AML-193 (cell line): ENCODE measurements at places on chromosomes 1 and 21.

GRCh38 chr1:158813164-158813563 lies 18.0 kb upstream of the MNDA start:
- peak; percentile 48 for DNase-seq

GRCh38 chr1:29944253-29944905 lies 708.1 kb downstream of the PTPRU start:
- DNase-seq, result no peak

DNA sequence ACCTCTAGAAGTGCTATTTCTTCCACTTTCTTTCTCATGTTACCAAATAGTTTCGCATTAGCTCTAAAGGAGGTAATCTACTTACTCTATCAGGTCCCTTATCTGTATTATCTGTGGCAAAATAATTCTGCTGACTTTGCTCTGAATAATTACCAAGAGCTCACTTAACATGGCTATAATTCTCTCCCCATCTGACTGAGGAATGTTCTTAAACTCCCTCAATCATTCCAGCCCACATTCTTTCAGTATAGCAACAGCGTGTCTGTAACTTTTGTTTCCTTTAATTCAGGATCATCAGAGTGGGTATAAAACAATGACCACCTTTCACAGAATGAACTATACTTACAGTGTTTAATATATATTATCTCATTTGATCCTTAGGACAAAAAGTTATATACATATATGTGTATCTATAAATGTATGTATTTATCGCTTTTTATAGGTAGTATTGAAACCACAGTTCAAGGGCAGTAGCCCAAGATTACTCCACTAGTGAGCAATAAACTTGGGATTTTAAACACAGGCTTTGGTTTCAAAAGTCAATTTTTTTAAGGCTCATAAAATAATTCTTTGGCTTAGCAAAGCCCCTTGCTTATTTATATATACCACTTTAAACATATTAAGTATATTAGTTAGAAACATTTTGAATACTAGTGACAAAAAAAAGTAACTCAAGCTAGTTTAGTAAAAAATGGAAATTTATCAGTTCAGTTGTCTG lies 36.1 kb upstream of the ST6GALNAC3 start:
- no peak for DNase-seq

DNA sequence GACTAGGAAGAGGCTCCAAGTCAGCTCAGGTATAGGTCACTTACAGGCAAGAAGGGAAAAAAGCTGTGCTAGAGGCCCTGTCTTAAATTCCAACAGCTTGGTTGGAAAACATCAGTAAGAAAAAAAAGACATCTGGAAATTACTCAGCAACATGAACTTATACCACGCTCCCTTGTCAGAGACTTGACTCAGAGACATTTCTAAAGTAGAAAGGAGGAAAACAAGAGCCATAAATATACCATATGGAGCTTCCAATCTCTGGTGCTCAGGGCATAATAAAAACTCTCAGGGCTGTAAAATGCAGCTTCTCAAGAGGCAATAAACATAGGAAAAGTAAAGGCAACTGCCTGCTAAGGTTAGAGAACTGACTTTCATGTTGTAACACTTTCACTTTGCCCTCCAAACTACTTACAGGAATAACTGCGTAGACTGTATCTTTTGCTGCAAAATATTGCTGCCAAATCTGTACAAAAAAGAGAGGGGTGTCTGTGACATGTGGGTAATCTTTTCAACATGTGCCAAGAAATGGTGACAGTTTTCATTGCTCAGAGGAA lies 14.7 kb downstream of the ATPAF1 start:
- DNase-seq, result no peak

DNA sequence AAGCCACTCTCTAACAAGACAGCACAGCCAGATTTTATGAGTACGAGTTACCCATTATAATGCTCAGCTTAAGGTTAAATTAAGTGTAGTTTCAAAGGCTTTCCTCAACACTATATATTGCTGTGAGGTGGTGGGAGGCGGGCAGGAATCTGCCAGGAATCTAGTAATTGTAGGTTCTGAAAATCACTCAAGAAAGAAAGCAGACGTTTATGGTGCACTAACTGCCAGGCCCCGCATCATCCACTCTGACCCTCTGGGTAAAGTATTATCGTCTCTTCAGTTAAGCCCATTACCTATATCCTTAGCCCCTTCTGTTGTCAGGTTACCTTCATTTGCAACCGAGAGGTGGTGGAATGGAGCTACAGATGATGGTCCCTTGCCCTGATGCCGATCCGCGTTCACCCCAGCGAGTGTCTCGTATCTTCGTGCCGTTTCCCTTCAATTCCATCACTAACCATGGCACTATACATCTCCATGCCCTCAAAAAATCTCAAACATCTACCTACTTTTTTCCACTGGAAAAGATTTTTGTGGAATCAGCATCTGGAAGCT lies 12.4 kb downstream of the HMGN1 start:
- no peak for DNase-seq

GRCh38 chr1:65525266-65526048 lies 105.0 kb downstream of the LEPR start:
- no peak for DNase-seq

- DNase-seq, result no peak
These were observed 25.2 kb downstream of the CRNN start for GRCh38 chr1:152388889-152389288.

DNA sequence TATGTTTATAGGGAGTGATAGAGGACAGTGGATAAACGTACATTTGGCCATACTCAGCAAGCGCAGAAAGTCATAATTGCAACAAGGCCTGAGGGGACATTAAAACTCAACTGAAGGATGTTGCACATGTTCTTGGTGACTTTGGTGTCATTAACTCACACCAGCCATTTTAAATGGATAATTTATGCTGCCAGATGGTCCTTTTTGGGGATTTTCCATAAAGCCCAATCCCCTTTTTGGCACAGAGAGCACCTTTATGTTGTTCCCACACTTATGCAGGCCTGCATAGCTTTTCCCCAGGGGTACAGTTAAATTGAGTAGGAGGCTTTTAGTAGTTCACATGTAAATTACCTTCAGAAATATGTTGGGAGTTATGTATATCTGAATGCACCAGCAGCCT lies 279.6 kb downstream of the NFIA start:
- DNase-seq, result no peak

DNA sequence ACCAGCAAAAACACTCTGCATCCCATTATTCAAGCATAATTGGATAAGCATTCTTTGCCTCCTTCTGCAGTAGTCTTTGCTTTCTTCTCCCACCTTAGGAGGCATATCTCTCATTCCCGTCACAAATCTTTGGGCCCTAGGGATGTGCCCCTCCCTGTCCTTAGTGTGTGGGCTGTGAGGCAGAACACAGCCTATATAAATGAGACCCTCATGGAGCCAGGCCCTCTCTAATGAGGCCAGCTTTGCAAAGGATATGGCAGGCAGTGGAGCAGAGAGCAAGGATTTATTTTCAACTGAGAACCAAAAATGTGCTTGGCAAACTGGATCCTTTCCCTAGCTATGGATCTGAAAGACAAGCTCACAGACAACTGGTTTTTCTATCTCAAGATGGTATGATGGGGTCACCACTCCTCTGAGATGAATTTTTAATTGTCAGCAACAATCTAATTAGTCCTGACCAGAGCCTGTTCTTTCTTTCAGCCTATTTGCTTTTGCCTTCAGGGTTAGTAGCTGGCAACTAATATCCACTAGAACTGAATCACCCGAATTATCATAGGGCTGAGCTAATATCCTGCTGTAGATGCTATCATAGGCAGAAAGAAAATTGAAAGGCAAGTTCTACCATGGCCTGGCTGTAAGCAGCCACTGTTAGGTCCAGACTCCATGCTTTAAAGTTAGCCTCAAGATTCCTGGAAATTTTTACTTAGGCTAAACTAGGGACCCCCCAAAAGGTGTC lies 134.2 kb downstream of the SYT2 start:
- DNase-seq, result no peak

- DNase-seq, result no peak
These were observed 17.7 kb downstream of the PPP2R5A start for GRCh38 chr1:212302745-212303383.

GRCh38 chr21:19463966-19464365 lies 1060.4 kb upstream of the TMPRSS15 start:
- no peak for DNase-seq

DNA sequence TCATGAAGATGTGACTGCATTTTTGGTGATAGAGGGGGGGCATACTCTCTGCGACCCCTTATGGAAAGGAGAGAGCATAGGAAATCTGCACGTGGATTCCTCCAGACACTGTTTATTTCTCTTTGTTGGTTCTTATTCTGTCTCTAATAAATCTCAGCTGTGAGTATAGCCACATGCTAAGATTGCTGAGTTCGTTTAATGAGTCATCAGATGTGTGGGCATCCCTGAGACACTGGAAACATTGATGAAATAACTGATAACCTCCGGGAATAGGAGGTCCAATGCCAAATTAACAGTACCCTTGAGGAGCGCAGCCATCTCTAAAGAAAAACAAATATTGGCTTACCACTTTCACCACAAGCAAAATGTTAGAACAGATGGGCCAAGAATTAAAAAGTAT lies 880.2 kb upstream of the NEGR1 start:
- DNase-seq, result no peak

- no peak for DNase-seq
These were observed 25.8 kb downstream of the DESI2 start for GRCh38 chr1:244678697-244679096.

DNA sequence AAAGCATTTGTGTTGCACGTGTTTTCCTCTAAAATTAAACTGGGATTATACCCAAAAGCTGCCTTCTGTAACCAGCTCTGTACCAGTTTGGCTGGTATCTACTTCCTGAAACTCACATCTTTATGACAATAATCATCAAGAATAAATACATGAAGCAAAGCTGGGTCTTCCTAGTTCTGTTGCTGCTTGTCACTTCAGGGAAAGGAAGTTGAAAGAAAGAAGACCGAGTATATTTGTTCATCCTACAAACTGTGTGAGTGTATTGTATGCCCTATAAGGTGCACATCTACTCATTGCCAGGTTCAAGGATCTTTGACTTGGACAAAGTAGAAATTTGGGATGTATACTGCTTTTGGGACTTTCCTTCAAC lies 29.1 kb upstream of the IFNGR2 start:
- no peak for DNase-seq
